ENCODE measurements at places on chromosomes 12 and 14.

- DNase-seq, result peak; percentile 63
Measured at GRCh38 chr12:69415471-69416275, 54.5 kb upstream of the FRS2 start.

DNA sequence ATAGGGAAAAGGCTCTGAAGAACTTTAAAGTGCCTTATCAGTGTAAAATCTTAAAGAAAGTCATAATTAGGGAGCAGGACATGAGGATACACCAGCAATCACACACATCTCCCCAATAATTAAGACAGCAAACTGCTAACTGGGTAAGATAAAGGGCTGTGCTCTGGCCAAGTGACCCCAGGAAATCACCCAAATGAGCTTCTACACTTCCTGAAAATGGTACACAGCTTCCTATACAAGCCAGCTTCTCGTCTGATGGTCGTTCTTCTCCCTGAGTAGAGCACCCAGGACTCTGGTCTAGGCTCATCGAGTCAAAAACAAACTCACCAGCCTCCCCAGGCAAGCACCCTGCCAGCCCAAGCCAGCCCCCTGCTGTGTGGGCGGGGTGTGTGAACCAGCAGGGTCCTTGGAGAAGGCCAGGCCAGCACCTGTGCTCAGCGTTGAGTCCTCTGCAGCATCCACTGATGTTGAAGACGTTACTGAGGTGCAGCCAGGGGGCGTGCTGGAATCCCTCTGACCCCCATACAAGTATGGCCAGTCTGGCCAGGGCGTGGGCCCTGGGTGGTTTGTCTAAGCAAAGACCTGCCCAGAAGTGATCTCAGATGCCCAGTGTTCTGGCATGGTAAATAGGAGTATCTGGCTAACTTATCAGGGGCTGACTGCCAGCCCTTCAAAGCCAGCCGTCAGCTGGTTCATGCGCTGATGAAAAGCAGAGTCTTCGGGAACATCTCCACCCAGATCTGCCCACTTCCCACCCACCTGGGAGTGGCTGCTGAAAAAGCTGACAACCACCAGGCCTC, 41.4 kb downstream of the ACTN1 start:
- no peak for DNase-seq

GRCh38 chr14:64698903-64699302, 5.3 kb upstream of the PLEKHG3 start:
- no peak for DNase-seq

GRCh38 chr12:9134981-9135628, 19.4 kb upstream of the A2M start:
- DNase-seq, result peak; percentile 34

DNA sequence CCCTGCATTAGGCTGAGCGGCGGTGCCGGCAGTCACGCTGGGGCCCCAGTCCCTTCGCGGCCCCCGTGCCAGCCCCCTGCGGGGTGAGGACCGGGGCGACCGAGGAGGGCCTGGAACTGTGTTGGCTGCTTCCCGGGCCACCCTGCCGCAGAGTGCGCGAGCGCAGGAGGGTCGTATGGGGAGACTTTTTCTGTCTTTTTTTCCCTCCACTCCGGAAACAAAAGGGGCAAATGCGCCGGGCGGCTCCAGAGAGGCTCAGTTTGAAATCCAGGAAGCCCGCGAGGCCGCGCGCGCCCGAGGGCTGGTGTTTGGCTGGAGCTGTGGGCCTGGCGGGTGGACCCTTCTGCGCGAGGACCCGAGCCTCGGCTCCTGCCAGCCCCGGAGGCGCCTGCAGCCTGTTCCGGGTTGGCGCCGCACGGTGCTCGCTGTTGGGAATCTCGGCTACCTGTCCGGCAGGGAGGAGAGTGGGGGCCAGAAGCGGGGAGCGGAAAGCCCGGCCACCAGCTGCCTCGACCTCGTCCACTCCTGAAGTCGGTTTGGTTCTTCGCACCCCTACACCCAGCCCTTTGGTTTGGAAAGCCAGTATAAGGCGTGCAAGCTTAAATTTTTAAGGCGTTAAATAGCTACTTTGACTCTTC, 638 bp downstream of the PLEKHG3 start:
- DNase-seq, result peak; percentile 38

GRCh38 chr14:56650048-56650447, 70.5 kb downstream of the TMEM260 start:
- DNase-seq, result no peak

- DNase-seq, result peak; percentile 36
Measured at GRCh38 chr12:69468237-69469026, 1.8 kb upstream of the FRS2 start.

- DNase-seq, result no peak
Measured at GRCh38 chr12:52126605-52127578, 47.4 kb downstream of the SMIM41 start.

- DNase-seq, result no peak
Measured at GRCh38 chr12:7107636-7108002, 1.4 kb downstream of the C1RL start.

DNA sequence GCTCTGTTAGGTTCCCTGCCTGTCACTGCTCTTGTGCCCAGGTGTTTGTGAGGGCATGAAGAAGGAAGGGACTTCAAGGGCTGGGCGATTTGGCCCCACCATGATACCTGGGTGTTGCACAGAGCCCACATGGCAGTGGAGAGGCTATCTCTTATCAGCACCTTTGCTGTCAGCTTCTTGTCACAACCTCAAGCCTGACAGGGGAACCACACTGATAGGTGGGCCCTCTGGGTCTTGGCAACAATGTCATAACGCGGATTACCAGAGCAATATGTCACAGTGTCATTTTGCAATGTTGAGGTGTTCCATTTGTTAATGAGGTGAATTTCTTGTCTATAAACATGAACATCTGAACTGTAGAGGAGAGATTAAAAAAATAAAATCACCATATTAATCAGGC, 22.9 kb upstream of the CACNA1C start:
- DNase-seq, result peak; percentile 67

GRCh38 chr12:33942172-33942571, 80.1 kb upstream of the ALG10 start:
- no peak for DNase-seq

DNA sequence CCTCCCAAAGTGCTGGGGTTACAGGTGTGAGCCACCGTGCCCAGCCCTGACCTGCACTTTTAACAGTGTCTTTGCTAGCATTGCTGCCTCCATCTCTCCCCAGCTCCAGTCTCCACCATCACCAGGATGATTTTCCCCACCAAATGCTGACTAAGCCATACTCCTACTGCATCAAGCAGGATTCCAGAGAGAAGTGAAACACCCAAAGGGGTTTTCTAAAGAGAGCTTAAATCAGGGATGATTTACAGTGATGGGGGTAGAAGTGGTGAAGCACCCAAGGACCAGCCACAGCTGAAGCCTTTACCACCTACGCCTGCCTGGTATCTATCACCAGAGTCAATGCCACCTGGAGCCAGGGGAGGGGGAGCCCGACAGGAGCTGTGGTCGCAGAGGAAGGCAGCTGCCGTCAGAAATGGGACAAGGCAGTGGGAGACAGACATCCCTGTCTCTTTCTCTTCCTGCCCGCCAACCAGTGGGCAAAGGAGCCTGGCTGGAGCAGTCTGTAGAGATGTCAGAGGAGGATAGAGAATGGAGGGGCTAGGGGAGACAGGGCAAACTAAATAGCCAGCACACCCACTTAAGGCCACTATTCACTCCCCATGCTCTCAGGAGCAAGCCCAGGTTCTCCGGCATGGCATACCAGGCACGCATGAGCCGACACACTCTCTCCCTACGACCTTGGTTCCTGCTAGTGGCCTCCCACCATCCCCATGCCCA, 22.4 kb upstream of the CD9 start:
- DNase-seq, result no peak

- no peak for DNase-seq
Measured at GRCh38 chr14:64713677-64714076, 9.5 kb downstream of the PLEKHG3 start.

- no peak for DNase-seq
Measured at GRCh38 chr14:104299993-104300761, 161.8 kb downstream of the KIF26A start.
